Globus pallidus (tissue), 1 donor: ENCODE measurements at places on chromosomes 2 and 18.

DNA sequence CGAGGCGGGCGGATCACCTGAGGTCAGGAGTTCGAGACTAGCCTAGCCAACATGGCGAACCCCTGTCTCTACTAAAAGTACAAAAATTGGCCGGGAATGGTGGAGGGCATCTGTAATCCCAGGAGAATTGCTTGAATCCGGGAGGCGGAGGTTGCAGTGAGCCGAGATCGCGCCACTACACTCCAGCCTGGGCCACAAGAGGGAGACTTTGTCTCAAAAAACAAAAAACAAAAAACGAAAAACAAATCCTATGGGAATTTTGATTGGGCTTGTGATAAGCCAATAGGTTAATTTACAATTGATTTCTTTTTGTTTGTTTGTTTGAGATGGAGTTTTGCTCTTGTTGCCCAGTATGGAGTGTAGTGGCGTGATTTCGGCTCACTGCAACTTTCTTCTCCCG lies 24.2 kb upstream of the TOGARAM2 start:
- no peak for DNase-seq

- DNase-seq: no peak
Measured at GRCh38 chr2:58479535-58480140, 238.5 kb upstream of the FANCL start.

- no peak for DNase-seq
Measured at GRCh38 chr2:213279116-213279620, 5.1 kb upstream of the SPAG16 start.

GRCh38 chr18:70370762-70371733 lies 82.2 kb downstream of the SOCS6 start:
- DNase-seq: no peak

DNA sequence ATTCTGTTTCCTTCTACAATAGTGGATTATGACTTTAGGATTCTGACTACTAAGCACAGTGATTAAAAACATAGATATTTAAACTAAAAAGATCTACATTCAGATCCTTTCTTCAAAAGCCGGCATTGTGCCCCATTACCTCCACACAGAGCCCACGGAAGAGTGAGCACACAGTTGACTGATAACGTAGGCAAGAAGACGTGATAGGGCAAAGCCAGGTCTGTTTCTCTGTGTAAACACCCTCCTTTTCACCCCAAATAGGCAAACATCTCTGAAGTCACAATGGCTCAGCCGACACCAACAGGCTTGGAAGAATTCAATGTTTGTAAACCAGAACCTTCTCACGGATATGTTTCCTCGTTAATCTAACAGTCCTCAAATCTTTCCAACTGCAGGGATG lies 302.9 kb downstream of the CMPK2 start:
- no peak for DNase-seq
